ENCODE measurements at places on chromosomes 4 and X. TPM values are rescaled to one million over a fixed set of nuclear protein-coding genes. Genes with fewer than 3 reads are reported as not detected.

GRCh38 chr4:52198294-52198693 is 147.2 kb downstream of the SPATA18 start:
- no peak overlapping the region for H3K4me3 ChIP-seq
- H3K27me3 ChIP-seq = peaks cover 3% of the 10 kb centered on the region
- no peak overlapping the region for H3K27ac ChIP-seq
- no peaks in the 10 kb centered on the region for H3K4me1 ChIP-seq
- no peak for DNase-seq

DNAAF6 gene
- total RNA-seq = not detected

PCDH10 gene
- not detected for total RNA-seq

BEND2 gene
- total RNA-seq = not detected

All from activated CD4-positive, alpha-beta T cell treated with anti-CD3 and anti-CD28 coated beads for 36 hours (primary cell).